Fibroblast of lung (primary cell): ENCODE measurements at places on chromosomes 7 and 10. TPM values are rescaled to one million over a fixed set of nuclear protein-coding genes. Genes with fewer than 3 reads are reported as not detected.

- no peak for DNase-seq
These were observed 927 bp upstream of the ALOX5 start for GRCh38 chr10:45373003-45373575.

GRCh38 chr7:105157278-105157677 lies 143.3 kb downstream of the KMT2E start:
- DNase-seq, result no peak

DNA sequence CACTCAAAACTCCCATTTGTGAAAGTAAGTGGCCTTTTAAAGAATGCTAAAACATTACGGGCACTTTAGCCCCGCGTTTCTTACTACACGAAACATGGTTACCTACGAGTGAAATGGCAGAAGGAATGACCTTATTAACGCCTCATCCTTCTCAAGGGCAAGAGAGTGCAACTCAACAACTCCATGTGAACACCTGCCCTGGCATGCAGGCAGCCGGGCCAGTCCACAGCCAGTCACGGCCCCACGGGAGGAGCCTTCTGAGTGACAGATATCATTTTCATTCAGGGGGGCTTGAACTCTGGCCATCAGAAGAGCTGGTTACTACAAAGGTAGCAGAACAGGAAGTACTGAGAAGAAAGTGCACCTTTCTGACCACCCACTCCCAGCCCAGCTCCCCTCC lies 236.1 kb downstream of the PTPRN2 start:
- no peak for DNase-seq

DNA sequence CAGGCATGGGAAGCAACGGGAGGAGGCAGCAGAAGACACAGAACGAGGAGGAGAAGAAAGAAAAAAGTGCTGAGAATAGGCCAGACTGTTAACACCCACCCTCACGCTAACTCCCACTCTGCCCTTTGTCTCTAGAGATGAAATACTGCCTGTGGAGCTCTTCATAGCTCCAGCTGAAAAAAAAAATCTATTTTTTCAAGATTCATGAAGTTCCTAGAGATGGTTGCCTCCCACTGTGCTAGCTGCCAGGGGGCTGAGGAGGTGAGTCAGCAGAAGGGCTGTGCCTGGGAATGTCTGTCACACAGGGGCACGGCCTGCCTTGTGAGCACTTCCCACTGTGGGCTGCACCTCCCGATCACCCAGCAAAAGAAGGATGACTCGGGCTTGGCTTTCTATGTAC lies 144.5 kb downstream of the RNF216 start:
- peak; percentile 85 for DNase-seq

- no peak for DNase-seq
These were observed 13.9 kb downstream of the DIP2C start for GRCh38 chr10:675532-675931.

CCL24 gene
- not detected in 2 replicates for polyA plus RNA-seq

DNA sequence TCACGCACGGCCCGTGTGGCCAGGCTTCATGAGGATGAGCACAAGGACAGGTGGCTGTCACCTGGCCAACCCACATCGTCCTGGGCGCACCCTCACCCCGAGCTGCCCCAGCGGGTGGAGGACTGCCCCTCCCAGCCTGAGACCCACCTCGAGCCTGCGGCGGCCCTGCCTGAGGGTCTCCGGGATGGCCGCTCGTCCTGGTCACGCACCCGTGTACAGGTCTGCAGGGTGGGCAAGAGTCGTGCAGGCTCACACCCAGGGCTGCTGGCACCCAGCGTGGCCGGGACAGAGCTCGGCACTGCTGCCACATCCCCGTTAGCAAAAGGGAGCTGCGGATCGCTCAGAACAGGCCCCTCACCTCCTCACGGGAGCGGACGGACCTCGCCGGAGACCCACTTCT lies 14.4 kb upstream of the UTF1 start:
- no peak for DNase-seq

DNA sequence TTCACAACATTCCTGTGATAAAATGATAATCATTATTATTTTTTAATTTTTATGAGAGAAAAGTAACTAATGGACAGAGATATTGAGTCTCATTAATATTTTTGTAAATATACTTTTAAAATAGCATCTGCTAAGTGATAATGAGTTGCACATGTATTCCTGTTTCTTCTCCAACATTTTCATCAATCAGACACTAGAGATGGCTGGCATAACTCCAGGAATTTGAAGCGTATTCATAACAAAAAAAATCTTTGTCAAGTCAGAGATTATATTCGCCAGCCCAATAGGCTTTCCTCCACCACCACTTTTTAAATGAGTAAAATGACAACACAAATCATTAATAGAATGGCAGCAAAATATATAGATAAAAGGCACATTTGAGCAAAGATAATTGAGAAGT lies 524.0 kb upstream of the KCND2 start:
- DNase-seq, result no peak

DNA sequence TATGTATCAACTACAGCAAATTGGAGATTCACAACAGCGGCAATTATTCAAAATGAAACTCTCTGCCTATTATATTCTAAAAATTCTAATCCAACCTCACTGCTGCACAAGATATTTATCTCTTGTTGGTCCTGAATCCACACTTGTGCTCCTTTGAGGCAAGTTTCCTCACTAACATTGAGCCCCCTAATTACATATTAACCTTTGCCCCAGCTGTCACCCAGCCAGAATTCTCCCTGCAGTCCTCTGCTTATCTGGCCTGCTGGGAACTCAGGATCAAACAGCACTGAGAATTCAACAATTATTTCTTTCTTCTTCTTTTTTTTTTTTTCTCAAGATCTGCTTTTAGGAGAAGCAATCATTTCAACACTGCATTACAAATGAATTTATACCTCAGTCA lies 21.5 kb upstream of the PLAC9 start:
- DNase-seq, result no peak

GRCh38 chr10:93601146-93601773 lies at the start of gene RBP4:
Gene RBP4 (minus strand): TSS chr10:93601235. CDS start chr10:93601028, 207 bp downstream.
- DNase-seq, result peak; percentile 13

GRCh38 chr10:53808677-53809372 lies 992.2 kb downstream of the PCDH15 start:
- no peak for DNase-seq

DNA sequence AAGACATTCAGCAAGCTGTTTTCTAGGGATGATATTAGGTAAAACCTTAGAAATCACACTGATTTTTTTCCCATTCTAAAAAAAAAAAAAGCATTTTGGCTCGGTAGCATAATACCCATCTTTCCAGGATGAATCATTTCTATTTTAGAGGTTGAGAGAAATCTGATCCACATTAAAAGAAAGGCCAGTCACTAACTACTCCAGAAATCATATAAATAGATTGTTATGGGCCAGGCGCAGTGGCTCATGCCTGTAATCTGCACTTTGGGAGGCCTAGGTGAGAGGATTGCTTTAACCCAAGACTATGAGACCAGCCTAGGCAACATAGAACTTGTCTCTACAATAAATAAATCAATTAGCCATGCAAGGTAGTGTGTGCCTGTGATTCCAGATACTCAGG lies 164.3 kb downstream of the BAMBI start:
- peak; percentile 67 for DNase-seq

DNA sequence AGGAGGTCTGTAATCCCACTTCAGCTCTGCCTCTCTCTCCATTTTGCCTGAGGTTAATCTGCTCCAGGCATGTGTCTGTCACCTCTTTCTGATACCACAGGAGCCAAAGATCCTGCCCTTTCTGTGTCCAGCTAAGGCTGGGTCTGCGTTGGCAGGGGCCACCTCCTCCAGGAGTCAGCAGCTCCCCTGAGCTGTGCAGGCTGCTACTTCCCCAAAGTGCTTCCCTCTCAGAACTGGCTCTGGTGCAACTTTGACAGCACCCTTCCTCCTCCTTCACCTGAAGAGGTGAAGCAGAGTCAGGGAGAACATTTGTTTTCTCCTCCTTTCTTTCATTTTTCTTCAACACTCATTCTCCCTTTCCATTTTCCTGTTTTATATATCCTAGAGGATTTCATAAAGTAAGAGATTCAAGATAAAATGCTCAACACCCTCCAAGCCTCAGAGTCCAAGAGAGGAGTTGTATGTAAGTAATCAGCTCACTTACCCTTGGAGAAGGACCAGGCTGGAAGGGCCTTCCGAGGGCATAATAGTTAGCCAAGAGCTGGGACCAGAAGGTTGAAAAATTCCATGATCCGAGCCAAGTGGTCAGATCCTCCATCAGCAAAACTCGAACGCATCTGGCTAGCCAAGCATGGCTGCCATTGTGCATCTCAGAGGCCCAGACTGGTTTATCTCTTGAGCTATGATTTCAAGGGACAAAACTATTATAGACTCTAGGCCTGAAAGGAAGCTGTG lies 257.3 kb downstream of the PTEN start:
- no peak for DNase-seq

DNA sequence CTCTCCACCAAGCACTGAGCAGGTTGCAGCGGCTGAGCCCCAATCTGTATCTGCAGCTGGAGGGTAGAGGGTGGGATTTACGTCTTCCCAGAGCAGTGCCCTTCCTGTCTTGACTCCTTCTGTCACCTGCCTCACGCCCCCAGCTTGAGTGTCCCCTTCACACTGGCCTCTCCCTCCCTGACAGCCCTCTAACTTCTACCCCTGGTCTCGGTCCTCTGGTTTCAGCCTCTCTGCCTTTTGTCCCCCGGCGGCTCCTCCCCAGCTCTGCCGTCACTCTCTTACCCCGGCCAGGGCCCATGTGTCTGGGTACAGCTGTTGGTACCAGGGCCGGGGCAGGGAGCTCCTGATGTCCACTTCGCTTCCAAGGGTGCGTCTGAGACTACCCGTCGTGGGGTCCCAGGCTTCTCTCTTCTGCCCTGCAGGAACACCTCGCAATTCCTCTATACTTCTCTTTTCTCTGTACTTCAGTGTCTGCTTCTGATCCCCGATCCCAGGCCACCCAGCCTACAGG lies 654 bp downstream of the MUC3A start:
- no peak for DNase-seq

- DNase-seq, result peak; percentile 9
These were observed 65.1 kb upstream of the PIP4K2A start for GRCh38 chr10:22779331-22780019.

ZNF425 gene
- polyA plus RNA-seq, result 1.1 and 1.2 TPM in 2 replicates

DNA sequence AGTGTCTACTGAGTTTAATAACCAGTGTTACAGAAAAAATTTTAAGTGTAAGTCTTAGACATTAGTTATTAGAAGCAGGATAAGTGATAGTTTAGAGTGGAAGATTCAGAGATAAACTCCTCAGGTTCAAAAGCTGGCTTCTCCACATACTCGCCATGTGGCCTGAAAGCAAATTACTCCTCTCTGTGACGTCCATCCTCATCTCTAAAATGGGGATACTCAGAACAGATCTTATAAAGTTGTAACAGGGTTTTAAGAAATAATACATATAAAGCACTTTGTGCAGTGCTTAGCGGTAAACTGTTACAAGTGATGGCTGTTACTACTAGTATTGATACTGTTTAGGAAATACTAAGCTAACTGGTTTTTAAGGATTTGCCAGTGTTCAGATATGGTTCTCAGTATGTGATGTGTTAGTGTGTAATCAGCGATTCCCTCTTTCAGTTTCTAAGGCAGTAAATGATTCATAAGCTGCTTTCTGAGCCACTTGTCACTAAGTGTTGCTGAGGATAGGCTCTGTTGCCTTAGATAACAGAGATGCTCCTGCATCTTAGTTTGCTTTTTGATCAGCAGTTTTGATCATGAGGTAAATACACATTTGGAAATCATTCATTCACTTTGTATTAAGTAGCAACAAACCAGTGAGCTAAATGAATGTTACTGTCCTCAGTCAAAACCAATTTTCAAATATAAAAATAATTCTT lies 58.7 kb downstream of the CYP51A1 start:
- no peak for DNase-seq
